AG04450 (cell line): ENCODE measurements at places on chromosomes 16 and 17. TPM values are rescaled to one million over a fixed set of nuclear protein-coding genes. Genes with fewer than 3 reads are reported as not detected.

DNA sequence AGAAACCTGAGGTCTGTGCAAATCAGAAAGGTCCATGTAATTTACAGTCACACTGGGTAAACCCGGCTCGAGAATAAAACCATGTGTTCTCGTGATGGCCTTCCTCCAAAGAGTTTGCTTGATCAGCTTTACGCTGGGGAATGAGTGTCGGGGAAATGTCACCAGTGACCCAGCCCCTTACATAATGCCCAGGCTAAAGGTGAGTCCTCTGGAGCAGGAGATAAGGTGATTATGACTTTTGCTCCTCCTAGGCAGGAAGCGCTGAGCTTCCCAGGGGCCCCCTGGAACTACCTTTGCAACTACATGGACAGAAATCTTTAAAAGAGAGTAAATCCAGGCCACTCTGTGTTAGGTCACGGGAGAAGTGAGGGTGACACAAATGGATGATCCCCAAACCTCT lies 15.7 kb downstream of the SLC6A4 start:
- DNase-seq: no peak

DNA sequence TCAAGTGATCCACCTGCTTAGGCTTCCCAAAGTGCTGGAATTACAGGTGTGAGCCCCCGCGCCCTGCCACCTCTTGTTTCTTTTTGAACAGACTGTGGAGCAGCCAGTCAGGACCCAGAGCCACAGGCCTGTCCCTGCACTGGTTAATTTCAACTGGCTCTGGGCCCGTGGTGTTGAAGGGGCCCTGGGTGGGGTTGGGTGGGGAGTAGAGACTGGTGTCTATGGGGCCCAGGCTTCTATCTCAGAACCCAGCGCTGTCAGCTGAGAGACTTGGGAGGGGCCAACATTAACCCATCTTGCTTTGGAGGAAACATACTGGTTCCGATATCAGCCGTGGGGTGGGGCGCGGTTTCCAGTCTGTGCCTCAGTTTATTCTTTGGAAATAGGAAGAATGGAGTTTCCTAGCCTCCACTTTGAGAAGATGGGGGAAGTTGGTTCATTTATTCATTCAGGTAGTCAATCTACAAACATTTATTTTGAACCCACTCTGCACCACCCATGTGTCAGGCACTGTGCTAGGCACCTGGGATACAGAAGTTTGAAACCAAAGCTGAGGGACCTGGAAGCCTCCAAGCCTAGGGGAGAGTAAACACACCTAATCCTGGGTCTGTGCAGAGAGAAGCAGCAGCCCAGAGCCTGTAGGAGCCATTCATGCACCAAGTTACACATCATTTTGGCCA lies 15.5 kb upstream of the SLC4A1 start:
- DNase-seq: no peak

JPH3 gene
- polyA plus RNA-seq: 0.02 TPM in 1 of 2 replicates, not detected in the other

RAP1GAP2 gene
- polyA plus RNA-seq: 2.8 and 3.4 TPM in 2 replicates

- no peak for DNase-seq
Observed at GRCh38 chr16:81461243-81461642, 16.6 kb downstream of the CMIP start.

CLEC3A gene
- polyA plus RNA-seq: not detected in 2 replicates

DNA sequence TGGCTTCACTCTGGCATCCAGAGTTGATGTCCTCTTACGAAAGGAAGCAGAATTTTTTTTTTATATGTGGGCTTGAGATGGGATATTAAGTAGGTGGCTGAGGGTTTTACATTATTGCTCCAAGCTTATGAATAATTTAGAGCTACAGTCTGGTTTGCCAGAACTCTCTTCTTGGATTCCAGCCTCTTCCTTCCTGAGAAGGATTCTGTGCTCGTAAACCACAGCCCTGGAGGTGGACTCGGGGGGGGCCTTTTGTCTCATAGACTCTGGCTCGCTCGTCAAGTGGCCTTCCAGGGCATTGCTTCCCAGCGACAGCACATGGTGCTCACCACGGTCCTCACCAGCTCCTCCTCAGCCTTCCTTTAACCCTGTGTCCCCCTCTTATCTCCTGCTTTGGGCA lies 43.2 kb downstream of the TMEM11 start:
- no peak for DNase-seq
